NCI-H1417 (cell line): ENCODE measurements at places on chromosomes 3 and 15.

GRCh38 chr3:136778865-136779264 lies 26.7 kb upstream of the STAG1 start:
- DNase-seq, result no peak

- no peak for DNase-seq
Observed at GRCh38 chr3:4493941-4494894, 1.1 kb downstream of the ITPR1 start.

DNA sequence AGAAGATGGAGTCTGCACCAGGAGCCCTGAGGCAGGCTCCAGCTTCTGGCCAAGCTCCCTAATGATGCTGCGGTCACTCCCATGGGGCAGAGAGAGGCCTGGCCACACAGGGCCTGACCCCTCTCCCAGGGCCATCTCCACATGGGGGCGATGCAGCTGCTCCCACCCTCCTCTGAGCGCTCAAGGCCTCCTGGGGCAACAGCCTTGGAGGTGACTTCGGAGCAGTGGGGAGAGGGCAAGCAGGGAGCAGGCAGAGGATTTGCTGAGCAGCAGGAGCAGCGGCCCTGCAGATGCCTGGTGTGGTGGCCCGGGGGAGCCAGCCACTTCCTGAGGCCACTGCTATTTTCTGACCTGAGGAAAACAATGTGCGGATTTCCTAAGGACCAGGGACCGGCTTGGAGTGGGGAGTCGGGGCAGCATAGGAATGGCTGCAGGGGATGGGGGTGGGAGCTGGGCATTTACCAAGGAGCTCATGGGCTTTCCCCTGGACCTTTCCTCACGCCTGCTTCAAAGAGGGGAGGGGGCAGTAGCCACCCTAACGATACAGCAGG lies 81.6 kb upstream of the RPL32 start:
- no peak for DNase-seq

- no peak for DNase-seq
Observed at GRCh38 chr3:186640473-186640818, 247 bp downstream of the FETUB start.

DNA sequence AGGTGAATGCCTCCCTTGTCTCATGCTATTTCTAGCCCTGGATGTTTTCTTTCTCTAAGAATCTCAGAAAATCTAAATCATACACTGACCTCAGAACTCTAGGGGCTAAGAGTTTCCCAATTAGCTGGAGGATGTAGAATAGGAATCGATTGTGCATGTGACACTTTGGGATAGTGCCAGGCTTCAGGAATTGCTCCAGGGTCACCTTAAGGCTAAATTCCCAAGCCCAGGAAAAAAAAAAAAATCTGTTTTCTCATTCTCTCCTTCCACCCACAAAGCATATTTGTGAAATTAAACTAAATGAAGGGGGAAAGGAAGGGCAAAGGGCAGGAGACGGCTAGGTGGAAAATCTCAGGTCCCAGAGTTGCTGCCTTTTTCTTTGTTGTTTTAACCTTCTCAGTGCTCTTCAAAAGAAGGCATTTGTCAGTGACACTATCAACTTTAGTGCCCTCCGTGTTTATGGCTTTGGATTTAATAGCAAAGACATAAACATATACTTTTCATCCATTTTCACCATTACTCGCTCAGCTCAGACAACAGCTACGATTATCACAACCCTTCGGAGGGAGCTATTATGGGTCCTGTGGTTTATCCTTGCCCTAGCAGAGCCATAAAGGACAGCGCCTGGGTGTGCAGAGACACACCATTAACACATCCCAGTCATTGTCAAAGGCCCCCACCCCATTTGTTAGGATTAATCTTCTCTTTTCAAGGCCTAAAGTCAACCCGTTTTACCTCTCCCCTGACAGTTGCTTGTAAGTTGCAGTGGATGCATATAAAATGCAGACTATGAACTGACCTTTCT lies 271.7 kb downstream of the PDZRN3 start:
- no peak for DNase-seq

- DNase-seq, result no peak
Observed at GRCh38 chr15:94692710-94693109, 461.3 kb downstream of the MCTP2 start.

DNA sequence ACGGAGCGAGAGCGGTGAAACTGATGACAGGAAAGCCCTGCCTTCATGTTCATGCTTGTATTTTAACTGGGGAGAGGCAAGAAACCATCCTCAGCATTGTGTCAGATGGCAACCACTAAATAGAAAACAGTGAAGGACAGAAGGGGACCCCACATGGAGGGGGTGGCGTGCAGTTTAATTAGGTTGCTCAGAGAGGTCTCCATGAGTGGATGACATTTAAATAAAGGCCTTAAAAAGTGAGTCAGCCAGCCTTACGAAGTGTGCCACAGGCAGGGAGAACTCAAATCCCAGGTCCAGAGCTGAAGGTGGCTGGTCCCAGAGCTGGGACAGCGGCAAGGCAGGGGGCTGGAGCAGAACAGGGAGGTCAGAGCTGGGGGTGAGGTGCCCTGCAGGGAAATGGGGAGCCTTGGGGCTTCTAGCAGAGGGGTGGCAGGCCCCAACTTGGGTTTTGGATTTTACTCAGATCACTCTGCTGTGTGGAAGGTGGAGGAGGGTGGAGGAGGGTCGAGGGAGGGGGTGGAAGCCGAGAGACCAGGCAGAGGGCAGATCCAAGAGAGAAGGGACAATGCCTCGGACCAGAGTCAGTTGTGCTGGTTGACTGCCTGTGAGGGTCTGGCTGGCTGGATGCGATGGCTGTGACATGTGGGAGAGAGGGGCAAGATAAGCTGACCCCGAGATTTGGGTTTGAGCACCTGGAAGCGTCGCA lies 73.7 kb downstream of the KLF13 start:
- DNase-seq, result no peak

DNA sequence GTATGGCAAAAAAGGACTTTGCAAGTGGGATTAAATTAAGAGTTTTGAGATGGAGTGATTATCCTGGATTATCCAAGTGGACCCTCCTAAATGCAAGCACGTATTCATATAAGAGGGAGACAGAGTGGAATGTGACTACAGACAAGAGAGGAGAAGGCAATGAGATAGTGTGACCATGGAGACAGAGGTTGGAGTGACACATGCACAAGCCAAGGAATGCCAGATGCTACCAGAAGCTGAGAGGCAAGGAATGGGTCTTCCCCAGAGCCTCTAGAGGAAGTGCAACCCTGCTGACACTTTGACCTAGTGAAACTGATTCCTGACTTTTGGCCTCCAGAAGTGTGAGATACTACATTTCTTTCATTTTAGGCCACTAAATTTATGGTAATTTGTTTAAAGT lies 117.2 kb downstream of the UACA start:
- DNase-seq, result no peak

GRCh38 chr3:36876181-36876936 lies 68.5 kb downstream of the TRANK1 start:
- DNase-seq, result no peak

- no peak for DNase-seq
Observed at GRCh38 chr3:197522183-197522715, 33.5 kb downstream of the BDH1 start.

- DNase-seq, result no peak
Observed at GRCh38 chr15:57565311-57565710, 26.4 kb upstream of the MYZAP start.

DNA sequence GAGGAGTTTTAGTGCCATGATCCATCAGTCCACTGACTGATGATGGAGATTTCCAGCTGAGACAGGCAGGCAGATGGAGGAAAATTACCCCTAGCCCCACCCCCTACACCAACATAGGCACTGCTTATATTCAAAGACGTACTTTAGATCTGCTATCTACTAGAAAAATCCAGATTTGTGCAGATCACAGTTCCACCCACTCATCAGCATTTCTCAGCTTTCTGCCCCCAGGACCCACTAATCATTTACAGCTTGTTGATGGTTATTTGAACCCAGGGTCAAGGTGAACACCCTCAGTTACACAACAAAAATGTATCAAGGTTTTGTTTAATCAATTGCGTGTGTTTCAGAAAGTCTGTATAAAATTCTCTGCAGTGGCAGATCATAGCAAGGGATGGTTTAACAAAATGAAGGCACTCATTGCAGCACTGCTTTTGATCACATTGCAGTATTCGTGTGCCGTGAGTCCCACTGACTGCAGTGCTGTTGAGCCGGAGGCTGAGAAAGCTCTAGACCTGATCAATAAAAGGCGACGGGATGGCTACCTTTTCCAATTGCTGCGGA lies at the start of gene HRG:
Gene HRG (plus strand): TSS at position 390 of the 564 bp plus-strand sequence. CDS start 18 bp downstream, at position 408.
- no peak for DNase-seq
